Fibroblast of skin of right biceps (primary cell): ENCODE measurements at places on chromosomes 1 and 21.

DNA sequence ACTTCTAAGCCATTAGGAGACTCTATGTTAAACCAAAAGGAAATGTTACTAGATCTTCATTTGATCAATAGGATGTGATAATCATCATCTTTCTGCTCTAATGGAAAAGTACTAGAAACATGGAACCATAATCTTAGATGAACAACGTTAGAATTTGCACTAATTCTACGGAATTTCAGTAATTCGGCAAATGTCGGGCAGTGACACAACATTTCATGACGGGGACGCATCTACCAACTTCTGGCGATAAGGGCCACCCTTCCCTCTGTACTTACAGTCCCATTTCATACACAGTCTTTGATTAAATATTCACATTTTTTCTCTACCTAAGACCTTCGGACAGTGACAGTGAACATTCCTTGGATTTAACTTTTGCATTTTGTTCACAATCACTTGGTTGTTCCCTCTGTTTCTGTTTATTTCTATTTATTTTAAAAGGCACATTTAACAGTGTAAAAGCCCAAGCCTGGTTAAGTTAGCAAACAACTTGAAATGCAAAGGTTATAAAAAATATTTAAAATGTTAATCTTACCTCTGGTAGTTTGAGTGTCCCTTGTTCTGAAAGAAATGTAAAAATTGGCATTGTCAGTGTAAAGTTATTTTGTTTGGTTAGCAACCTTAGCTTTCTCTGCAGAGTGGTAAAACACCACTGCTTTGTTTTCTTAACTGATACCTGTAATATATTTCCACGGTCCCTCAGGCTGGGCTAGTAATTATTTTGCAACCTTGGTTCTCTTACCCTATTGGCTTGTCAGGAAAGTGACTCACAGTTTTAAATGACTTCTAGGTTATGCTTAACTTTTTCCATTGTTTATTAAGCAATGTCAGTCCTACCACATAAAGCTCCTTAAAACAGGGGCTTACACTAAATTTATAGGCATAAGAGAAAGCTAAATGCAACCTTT, 276.9 kb downstream of the VAV3 start:
- peak; percentile 23 for DNase-seq

- peak; percentile 78 for DNase-seq
Observed at GRCh38 chr1:28886731-28887418, 27.5 kb upstream of the EPB41 start.

GRCh38 chr1:24683713-24684162, 40.6 kb downstream of the SRRM1 start:
- peak; percentile 98 for DNase-seq

DNA sequence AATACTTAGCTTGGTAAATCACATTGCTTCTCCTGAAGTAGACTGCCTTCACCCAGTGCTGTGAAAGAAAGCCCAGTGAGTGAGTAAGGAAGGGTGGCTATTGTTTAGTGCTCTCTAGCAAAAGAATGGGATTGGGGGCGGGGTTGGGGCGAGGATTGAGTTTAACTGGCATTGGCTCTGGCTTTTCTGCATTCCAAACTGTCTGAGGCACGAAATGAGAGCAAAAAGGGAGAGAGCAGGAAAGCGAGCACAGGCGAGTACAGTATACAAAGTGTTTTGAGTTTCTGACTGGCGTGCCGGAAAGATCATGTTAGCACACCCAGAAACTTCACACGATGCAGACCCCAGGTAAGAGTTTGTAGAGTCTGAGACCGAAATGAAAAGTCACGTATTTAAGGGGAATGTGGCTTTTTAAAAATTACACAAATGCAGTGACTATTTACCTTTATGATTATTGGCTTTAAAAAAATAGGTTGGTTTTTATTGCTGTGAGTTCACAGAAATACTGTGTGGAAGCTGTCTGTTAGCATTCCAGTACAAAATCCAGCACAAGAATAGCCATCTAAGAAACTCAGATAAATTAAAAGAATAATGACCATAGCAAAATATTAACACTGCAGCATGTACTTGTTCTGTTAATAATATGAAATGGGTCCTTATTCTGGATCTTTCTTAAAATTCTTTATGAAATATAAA, 155.4 kb downstream of the CLEC20A start:
- DNase-seq: peak; percentile 93

DNA sequence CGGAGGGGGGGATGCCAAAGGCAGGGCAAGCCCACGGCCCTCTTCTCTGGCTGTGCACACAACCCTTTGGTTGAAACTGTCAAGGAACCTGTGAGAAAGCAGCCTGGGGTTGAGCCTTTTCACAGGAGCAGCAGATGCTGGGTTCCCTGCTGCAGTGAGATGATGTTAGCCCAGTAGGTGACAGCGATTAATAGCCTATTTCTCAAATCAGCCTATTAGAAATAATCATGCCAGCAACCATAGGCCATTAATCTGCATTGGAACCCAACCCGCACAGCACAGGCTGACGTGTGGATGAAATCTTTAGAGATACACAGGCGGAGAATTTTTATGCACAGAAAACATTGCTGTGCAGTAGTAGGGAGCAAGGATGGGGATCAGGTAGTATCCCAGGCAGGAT, 637.5 kb downstream of the AJAP1 start:
- no peak for DNase-seq

- DNase-seq: no peak
Observed at GRCh38 chr21:42703965-42704364, 50.5 kb downstream of the PDE9A start.
